Activated CD8-positive, alpha-beta memory T cell treated with anti-CD3 and anti-CD28 coated beads, Interleukin-2, amount 50 U/mL, for 48 hours (primary cell): ENCODE measurements at places on chromosomes 4 and X.

DNA sequence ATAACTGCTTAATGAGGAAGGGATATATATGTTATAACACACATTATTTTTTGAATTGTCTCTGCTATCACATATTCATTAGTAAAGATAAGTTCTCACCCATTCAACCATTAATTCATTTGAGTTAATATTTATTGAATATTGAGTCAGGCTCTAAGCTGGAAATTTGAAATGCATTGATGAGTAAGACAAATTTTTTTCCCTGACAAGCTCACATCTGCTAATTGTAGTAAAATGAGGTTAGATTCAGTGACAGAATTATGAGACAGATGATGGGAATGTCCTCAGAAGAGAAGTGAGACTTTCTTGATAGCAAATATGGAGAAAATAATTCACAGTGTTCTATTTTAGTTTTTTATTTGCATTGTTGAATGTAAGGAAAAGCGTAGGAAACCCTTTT lies 194.3 kb downstream of the SLC4A4 start:
- no peak for DNase-seq

DNA sequence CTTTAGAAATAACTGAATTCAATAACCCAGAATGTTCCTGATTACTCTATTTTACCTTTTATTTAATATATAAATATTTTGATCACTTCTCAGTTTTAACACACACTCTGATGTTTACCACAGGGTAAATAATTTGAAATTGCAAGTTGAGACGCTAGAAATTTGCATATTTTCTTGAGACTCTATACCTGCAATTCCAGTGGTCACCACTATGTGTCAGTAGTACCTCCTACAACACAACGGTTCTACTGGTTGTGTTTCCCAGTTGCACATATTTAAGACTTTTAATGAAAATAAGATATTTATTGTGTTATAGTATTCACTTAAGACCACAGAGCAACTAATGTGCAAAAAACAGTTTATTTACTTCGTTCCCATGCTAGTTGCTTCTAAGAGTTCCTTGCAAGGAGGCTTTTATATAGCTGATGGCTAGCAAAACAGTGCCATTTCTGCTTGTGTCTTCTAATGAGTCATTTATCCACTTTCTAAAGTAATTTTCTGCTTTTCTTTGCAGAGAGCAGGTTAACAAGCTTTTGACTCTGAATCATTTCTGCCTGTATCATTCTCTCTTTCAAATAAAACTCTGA lies 98.9 kb upstream of the PDLIM3 start:
- DNase-seq: no peak

DNA sequence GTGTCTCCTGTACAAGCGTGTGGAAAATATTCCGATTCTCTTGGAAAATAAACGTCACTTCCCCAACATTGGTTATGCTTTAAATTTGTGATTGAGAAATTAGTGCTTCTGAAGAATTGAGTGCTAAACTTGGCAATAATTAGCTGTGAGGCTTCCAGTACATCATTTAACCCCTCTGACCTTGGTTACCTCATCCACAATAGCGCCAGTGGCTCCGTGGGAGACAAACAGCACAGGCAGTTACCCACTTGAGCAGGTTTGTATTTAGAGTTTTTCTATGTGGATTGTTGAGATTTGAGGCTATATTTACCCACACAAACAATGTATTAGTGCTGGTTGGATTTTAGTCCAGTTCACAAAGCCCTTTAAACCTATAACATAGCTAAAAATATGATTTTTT lies 476.5 kb downstream of the NKX6-1 start:
- no peak for DNase-seq

DNA sequence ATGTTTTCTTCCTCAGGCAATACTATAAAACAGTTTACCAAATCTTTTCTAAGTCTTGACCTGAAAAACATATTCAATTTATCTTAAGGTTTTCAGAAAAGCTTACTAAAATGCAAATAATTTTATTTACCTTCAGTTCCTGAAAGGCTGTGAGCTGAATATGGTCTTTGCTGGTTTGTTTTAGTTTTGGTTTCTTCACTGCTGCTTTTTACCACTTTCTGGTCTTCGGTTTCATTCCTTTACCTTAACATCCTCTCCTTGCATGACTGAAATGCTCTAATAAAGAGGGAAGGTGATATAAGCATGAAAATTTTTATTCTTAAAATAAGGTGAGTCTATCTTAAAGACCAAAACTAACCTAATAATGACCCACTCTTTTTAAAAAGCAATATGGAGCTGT lies 97.1 kb upstream of the NRK start:
- no peak for DNase-seq

- DNase-seq: no peak
Measured at GRCh38 chr4:167150587-167150986, 83.7 kb downstream of the SPOCK3 start.

DNA sequence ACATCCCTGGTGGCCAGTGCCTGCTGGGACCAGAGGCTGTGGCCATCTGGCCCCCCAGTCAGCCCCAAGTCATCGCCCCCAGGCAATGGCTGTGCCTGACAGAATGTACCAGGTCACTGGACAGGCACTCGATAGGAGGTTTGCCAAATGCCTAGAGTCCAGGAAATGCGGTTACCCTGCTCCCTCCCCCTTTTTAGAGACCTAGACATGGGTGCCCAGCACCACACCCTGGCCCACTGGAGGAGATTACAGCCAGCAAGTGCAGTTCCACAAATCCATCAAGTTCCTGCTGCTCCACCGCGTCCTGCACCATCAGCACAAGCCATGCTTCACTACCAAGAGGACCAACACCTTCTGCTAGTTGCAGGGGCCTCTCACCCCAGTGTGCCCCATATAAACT lies 16.2 kb upstream of the ZFX start:
- no peak for DNase-seq

DNA sequence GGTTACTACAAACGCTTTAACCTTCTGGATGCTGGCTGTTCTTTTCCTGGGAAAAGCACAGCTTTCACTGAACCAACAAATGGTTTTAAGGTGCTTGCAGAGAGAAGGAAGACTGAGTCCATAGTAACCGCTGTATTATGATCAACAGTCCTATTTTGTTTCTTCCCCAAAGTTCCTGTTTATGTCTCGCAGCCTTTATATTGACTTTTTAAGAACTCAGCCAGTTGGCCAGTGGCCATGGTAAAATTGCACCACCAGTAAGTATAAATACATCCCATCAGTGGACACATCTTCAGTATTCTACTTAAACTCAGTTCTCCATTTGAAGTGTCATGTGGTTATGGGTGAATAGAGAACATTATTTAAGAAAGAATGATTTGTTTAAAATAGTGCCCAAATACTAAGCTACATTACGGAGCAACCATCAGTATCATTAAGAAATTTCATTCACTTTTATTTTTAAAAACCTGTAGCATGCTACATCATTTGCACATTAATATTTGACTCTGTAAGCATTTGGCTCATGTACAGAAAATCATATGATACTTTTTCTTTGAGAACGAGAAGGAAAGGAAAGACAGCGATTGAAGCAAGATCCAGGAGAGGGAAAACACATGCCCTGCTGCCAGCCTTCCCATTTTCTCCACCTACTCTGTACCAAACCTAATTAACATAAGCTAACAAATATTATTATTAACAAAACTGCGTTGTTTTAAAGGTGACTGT lies 287.0 kb downstream of the ARHGAP24 start:
- no peak for DNase-seq

GRCh38 chr4:42396752-42397634 lies at the start of gene SHISA3:
Gene SHISA3, plus strand, starts transcription at chr4:42397488. Its CDS starts 569 bp downstream, at chr4:42398057.
- DNase-seq: no peak

GRCh38 chrX:10259716-10260115 lies 102.9 kb downstream of the CLCN4 start:
- no peak for DNase-seq

GRCh38 chr4:5708449-5709206 lies at the start of gene EVC2:
Gene EVC2, minus strand, starts transcription at chr4:5708559. Its CDS starts 46 bp downstream, at chr4:5708513.
- DNase-seq: peak; percentile 68
